ENCODE measurements at places on chromosomes 4 and X.

DNA sequence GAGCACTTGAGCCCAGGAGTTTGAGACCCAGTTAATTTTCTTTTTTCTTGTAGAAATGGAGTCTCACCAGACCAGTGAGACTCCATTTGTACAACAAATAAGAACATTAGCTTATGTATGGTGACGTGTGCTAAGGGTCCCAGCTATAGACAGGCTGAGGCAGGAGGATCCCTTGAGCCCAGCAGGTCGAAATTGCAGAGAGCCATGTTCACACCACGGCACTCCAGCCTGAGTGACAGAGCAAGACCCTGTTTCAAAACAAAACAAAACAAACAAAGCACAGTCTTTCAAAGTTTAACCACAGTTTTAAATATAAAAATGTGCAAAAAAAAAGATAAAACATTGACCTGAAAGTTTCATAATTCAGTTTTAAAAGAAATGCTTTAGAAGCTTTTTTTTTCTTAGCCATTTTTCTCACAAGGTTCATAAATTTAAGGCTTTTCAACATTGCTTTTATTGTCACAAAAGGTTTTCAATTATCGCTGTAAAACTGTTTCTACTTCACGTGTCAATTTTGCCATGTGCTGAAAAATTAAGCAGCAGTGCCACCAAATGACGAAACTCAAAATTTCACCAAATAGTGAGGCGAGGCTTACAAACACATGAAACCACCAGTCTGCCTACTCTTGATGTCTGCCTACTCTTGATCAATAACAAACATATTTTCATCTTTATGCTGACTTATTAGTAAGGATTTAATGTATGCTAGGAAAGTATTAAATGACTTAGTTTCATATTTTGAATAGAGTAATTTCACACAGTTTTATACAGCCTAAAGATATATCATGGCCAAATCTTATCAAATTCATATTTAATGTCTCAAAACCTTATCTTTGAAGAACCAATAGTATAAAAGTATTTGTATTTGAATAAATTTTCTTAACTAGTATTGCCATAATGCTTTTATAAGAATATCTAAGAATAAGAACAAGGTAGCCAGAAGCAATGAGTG is 126.3 kb downstream of the NEK1 start:
- peak; percentile 83 for DNase-seq

- no peak for DNase-seq
Measured at GRCh38 chrX:75273483-75273882, 402 bp upstream of the UPRT start.

GRCh38 chr4:123312951-123313592 is 83.5 kb upstream of the SPRY1 start:
- DNase-seq, result no peak

GRCh38 chrX:55783723-55784122 is 66.2 kb downstream of the RRAGB start:
- DNase-seq, result no peak

DNA sequence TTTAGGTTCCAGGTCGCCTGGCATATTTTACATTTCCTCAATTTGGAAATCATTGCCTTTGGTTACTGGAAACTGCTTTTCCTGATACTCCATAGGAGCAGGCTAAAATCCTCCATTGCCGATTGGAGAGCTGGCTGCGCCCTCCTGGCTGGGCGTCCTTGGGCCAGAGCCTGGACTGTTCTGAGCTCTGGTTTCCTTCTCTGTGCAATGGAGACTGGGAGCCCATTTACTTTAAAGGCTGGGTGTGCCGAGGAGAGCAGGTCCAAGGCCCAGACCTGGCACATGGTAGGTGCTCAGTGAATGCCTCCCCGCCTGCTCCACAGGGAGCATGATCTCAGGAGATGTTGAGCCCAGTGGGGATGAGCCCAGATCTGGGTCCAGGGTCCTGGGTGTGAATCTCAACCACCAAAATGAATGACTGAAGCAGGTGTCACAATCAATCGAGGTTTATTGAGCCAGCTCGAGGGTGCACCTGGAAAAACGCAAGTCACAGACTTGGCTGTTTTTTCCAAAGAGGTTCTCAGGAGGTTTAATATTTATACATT is 50.0 kb downstream of the EVC start:
- DNase-seq, result no peak

DNA sequence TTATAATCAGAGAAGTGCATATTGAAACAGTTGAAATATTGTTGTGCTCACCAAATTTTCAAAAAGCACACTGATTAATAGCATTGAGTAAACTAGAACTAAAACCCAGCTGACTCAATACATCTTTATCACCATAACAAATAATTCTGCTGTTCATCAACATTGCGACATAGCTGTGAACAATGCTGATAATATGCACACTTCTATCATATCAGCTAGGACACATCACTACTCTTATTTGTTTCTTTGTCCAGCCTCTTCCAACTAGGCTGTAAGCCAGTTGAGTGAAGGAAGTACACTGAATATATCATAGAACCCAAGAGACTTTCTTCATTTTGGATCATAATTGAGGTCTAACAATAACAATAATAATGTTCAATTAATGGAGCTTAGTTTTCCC is 349.7 kb downstream of the IQCM start:
- no peak for DNase-seq

DNA sequence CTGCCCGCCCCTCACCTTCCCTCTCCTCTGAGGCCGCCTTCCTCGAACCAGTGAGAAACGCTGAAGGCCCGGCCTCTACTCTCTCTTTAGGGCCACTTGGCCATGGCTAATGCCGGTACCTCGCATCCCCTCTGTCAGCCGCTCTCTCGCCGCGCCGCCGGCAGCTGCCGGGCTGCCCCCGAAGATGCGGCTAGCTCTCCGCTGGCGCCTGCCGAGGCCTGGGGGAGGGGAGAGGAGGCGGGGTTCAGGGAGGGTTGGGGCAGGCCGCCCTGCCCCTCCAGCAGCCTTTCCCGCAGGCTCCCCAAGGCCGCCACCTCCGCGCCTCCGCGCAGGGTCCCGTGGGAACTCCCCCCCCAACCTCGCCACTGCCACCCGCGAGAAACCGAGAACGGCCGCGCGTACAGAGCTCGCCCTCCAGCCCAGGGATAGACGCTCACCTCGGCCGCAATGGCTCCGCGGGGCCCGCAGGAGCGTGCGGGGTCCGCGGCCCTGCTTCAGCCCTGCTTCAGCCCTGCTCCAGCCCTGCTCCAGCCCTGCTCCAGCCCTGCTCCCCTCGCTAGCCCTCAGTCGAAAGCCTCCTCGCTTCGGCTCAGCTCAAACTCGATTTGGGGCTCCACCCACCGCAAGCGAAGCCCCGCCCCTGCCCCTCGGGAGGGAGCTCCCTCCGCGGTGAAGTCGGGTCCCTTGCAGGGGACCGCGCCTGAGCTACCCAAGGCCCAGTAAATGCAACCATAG is at the start of gene HUWE1:
Gene HUWE1 (minus strand): TSS at position 569 of the 735 bp plus-strand sequence. CDS start 32,612 bp downstream, outside the sequence.
- DNase-seq, result peak; percentile 83

DNA sequence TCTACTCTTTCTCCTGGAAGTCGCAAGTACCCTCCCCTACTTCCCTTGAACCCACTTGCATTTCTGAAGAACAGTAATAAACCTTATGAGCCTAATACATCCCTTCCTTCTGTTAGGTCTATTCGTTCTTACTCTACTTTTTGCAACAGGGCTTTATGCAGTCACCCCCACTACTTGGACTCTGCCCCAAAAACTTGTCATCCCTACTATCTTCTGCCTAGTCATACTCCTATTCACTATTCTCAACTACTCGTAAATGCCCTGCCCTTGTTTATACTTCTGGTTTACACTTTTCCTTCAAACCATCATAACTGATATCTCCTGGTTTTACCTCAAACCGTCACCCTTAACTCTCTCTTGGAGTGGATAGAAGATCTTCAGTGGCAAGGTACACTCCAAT is 55.2 kb upstream of the SLIT2 start:
- DNase-seq, result no peak

DNA sequence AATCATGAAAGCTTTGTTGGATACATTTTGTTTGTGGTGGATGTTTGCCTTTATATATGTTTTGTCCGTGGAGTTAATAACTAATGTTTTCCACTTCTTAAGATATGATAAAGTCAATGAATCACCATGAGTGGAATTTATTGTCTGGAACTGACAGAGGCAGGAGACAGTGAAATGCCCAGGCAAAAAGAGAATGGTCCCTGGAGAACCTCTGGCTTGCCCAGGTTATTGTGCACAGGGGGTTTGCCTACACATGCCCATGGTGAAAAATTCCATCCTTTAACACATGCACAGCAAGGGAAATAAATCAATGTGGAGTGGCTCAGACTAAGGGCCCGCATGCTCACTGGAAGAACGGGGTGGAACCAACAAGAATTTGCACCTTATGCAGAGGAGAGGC is 964.3 kb upstream of the GRIA3 start:
- DNase-seq, result no peak

- DNase-seq, result no peak
Measured at GRCh38 chrX:91039777-91040176, 394.9 kb upstream of the PABPC5 start.

GRCh38 chr4:15390494-15390893 is 37.3 kb upstream of the C1QTNF7 start:
- DNase-seq, result no peak

DNA sequence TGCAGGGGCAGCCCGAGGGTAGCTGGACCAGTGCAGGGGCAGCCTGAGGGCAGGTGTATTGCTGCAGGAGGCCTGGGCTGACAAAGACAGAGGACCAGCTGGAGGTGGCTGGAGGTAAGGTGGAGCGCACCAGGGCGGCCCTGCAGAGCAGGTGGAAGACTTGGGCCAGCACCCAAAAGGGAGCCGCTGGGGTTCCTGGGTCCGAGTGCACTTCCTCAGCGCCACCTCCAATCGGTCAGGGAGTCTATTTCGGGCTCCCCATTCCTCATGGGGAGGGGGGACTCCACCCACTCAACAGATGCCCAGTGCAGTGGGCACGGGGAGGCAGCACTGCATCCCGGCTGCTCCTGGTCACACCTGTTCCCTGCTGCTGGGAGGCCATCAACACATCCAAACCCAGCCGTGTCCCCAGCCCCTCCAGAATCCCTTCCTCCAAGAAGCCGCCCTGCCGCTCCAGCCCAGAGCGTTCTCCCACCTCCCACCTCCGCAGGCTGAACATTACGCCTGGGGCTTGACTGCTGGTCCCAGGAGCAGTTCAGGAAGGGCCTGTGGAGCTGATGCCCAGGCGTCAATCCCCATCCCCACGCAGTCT is 1.5 kb downstream of the LRPAP1 start:
- DNase-seq, result no peak

DNA sequence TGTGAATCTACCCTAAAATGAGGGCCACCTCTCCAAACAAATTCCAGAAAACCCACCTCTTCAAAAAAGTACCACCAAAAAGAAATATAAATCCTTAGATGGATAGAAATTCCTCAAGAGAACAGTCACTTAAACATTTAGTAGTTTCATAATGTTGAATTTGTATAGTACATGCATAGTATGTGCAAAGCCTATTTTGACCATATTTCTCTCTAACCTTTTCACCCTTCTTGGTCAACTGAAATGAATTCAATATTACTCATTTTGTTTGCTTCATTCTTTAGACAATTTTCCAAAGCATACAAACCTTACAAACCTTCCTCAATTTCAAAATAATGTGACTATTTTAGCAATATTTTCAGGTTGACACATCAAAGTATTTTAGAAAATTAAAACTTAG is 4.1 kb downstream of the RHOXF1 start:
- DNase-seq, result peak; percentile 35

- no peak for DNase-seq
Measured at GRCh38 chrX:25202827-25203226, 187.1 kb upstream of the ARX start.

DNA sequence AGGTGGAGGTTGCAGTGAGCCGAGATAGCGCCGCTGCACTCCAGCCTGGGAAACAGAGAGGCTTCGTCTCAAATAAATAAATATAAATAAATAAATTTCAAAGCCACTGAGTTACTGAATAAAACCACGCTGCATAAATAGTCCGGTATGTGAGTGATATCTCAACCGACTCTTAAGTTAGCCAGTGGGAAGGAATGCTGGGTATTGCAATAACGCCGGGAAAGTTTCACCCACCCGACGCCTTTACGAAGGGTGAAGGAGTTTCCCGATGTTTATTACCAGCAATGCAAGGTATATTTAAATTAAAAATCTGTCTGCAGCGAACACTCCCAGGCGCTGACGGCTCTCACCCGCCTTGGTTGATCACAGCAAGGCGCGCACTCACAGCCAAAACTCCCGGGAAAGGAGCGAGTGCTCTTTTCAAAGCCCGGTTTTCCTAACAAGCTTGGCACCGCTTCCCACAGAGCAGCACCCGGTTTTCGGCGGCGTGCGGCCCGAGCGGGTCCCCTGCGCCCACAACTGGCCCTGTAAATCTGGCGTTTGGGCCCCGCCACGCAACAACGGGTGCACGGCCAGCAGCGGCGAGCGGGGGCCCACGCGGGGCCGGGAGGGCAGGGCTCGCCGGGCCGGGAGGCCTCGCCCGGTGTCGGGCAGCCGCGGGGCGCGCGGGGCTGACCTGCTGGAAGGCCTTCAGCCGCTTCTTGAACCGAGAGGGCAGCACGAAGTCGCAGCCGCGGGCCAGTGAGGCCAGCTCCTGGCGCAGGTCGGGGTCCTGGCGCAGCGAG is 13.7 kb downstream of the PPP2R3B start:
- no peak for DNase-seq

DNA sequence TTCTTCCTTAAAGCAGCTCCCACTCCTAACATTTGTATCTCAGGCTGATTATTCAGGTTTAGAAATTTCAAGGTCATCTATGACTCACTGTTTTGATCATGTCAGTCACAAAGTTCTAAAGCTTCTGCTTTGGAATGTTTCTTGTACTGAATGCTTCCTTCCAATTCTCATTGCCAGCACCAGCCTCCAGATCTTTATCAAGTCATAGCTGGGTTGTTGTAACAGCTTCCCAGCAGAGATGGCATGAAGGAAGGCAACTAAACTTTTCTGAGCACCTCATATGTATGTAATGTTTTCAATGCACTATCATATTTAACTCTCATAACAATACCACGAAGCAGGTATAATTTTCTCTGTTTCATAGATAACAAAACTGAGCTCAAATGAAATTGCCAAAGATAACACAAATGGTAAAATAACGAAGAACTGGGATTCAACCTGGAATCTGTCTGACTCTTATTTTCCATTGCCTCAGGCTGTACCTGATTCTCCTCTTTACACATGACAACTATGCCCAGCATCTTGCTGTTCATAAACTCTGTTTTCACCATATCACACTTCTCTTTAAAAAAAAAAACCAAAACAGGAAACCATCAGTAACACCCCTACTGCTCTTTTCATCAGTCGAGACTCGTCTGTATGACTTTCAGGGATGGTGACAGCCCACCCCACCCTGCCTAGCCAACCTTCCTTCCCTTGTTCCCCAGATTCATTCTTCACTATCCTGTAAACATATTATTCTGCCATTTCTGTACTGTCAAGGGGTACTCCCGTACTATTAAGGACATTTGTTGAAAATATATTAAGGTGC is 13.4 kb downstream of the TRPC3 start:
- peak; percentile 44 for DNase-seq

DNA sequence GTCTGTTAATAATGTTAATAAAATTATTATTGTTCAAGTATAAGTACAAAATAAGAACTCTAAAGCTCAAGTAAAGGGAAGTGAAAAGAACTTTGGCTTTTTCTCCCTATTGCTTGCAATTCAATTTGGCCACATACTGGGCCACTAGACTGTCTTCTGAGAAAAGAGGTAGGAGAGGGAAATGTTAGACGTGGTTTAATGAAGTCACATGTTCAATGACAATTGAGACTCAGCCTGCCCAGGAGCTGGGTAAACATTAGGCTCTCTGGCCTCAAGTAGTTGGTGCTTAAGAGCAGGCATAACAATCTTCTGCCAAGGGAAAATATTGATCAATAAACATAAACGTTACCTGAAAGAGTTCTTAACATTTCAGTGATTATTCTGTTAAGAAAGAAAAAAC is 15.1 kb upstream of the PRSS12 start:
- no peak for DNase-seq
